ENCODE measurements at places on chromosomes 2 and 18.

DNA sequence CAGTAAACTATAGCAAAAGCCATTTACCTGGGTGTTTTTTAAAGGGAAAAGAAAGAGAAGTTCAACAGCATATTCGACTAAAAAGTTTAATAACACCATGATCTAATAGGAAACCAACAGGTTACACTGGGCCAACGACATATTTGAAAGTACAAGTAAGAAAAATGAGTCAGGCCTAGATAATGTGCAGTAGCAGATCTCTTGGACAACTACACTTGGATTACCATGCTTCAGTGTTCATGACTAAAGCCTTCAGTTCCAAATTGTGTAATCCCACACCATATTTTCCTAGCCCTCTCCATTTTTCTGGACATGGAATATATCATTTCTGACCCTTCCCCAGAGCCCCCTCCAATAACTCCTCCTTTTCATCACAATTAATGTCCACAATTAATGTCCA lies 39.1 kb upstream of the FIGN start:
- DNase-seq = no peak

DNA sequence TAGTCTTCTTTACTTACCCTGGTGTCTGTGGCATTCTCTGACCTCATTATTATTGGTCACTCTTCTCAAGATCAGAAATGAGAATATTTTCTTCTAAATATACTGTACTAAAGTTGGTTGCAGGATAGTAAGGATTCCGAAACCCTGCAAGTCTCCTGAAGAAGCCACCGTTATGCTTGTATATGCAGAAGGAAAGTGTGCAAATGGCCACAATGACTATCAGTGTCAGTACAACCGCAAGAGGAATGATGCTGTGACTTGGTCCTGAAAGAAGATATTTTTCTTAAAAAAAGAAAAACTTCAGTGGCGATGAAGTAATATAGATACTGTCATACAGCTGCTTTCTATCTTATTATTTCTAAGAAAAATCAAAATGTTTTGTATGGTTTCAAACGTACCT lies 120.7 kb downstream of the PLA2R1 start:
- DNase-seq = no peak

DNA sequence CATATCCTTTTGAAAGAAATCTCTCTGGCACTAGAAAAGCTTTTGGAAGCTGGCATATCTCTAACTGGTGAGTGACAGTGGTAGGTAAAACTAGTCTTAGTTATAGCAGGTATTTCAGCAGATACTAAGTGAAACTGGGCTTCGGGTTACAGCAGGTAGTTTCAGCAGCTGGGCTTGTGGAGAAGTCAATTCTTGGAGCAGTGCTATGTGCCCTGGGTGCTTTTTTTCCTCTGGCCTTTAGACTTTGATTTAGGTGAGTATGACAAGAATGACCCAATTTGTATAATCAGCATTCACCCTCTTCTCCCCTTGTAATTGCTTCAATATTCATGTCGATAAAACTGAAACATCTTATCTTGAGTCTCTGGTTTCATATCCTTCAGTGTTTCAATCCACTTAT lies 123.1 kb downstream of the KYNU start:
- no peak for DNase-seq

DNA sequence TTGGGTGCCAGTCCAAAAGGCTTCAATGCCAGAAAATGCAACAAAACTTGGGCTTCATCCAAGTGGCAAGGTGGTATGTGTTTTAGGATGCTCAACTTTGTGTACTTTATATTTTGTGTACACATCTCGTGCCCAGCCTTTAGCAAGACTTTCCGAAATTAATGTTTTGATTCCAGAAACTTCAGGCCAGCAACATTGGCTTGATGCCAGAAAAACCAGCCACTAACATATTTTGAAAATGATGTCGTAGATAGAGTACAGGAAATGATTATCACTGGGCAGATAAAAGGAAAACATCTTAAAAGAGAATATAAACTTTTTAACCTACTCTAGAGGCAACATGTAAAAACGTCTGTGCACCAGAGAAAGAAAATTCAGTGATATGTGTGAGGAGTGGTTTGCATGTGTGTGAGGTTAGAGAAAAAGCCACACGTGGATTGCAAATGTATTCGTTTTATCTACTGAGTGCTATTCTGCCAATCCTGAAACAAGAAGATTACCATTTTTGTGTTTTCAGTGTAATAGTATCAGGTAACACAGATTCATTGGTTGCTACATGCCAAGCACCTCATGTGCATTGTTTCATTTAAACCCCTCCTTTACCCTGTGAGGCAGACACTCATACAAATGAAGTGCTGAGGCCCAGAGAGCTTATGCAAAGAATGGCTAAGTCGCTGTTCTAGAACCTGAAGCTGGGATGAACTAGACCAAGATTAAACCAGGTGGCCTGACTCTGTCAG lies 264.8 kb downstream of the C1D start:
- no peak for DNase-seq

- DNase-seq = no peak
These were observed 501.1 kb upstream of the TNP1 start for GRCh38 chr2:217360781-217361482.

DNA sequence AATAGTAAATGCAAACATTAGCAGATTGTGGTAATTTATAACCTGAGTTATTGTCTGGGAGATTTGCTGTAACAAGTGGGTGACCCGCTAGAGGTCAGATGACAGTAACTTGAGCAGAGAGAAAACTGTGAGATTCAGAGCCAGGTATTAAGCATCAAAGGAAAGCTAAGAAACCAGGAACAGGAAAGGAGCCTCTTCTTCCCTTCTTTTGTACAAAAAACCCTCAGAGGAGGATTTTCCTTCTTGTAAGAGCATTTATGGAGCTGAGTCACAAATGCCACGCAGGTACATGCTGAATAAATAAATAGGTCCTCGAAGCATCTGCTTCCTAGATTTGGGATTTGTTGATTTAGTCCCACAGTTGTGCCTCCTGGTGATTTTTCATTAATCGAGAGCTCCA lies 146.5 kb downstream of the SH3BP4 start:
- peak; percentile 12 for DNase-seq

- no peak for DNase-seq
These were observed 53.8 kb upstream of the SLC5A7 start for GRCh38 chr2:107932488-107932887.

- DNase-seq = no peak
These were observed 303.9 kb downstream of the ZNF407 start for GRCh38 chr18:74901362-74902146.

DNA sequence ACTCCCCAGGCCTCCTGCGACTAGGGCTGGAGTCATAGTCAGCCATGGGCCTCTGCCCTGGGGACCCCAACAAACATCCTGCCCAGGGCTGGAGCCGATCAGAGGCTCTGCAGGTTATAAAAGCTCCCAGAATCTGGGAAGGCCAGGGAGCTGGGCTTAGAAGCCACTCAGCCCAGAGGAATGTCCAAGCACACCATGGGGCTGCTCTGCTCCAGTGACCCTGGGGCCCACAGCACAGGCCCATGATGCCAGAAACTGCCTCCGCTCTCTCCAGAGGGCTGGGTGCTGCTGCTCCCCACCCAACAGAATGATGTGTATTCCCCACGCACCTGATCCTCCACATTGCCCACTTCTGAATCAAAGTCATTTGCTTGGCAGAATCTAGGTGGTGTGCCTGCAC lies 88.5 kb downstream of the ARMC9 start:
- no peak for DNase-seq

- no peak for DNase-seq
These were observed 257.5 kb downstream of the SETBP1 start for GRCh38 chr18:44937960-44938719.

GRCh38 chr2:10829299-10829698 lies 16.7 kb upstream of the PDIA6 start:
- no peak for DNase-seq

GRCh38 chr2:101047075-101047766 lies 45.1 kb downstream of the RPL31 start:
- DNase-seq = no peak

DNA sequence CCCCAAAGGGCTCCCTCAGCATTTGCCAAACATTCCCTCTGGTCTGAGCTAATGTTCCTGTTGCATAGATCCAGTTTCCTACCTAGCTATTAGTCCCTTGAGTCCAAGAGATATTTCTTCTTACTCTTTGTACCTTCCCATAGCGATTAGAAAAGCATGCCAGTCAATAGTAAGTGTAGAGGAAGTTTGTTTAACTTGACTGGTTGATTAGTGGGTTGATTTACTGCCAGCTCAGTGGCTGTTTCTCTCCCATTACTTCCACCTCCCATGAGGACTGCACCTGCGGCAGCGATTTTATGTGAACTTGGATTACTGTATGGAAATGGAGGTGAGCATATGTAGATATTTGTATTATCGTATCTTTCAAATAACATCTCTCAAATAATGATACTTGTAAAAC lies 1748.4 kb upstream of the CELF4 start:
- no peak for DNase-seq

DNA sequence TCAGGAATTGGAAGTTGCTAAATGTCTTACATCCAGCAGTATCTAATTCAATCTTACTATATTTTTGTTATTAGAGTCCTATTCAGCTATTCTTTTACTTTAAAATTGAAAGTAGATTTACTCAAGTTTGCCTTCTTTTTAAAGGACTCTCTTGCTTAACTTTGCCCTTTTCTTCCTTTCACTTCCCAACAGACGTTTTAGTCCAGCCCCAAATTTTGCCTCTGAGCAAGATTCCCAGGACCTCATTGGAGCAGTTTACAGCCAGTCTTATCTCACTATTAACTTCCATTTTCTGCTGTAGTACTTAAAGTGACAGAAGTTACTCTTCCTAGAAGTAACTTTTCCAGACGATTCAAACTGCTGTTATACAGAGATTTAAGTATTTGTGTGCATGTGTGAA lies 1.7 kb upstream of the PRKD3 start:
- DNase-seq = no peak

GRCh38 chr2:156472686-156473085 lies 36.5 kb downstream of the GPD2 start:
- no peak for DNase-seq

DNA sequence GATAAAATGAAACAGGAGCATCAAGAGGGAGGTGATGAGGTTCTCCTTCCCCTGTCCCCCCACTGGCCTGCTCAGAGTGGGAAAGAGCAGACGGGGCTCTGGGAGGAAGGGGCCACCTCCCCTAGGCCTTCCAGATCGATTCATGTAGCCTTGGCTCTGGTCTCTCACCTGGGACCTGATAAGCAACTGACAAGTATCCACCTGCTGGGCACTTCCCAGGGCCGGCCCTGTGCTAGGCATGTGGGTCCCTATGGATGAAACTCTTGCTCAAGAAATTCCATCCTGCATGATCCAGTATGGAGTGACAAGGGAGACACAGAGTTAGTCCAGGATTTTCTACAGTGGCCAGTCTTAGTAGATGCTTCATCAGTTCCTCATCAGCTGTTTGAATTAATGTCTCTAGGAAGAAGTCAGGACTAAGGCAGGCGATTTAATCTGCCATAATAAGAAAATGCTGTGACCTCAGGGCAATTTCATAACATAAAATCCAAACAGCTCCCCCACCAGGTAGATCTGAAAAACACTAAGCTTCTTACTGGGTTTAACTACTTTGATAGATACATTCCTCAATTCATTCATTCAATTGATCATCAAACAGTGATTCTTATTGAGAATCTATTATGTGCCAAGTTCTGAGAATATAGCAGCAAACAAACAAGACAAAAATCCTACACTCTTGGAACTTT lies 44.7 kb upstream of the ZFP36L2 start:
- DNase-seq = no peak

- no peak for DNase-seq
These were observed 150.6 kb upstream of the EPC2 start for GRCh38 chr2:148493822-148494563.

DNA sequence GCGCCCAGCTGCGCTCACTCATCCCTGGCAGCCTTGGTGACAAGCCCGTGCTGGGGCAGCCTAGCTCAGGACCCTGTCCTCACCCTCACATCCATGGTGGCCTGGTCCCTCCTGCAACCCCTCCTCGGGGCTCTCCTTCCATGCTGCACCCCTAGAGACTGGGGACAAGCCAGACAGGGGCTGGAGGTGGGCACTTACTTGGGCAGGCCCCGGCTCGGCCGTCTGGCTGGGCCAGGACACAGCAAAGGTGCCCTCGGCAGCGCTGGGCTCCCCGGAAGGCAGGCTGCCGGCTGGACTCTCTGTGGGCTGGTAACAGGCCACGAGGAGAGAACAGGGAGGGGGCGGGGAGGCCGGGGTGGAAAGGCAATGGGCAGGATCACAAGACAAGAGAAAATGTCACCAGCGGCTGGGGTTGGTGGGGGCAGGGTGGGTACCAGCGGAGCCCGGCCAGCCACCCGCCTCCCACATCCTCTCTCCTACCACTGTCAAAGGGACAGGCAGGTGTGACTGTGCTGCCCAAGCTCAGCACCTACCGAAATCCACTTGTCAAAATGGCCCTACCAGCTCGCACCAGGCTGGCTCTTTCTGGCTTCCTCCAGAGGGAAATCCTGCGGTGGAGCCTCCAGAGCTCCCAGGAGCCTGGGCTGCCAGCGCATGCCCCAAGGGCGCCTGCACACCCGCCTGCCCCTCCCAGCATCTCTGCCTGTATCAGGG lies 54.7 kb downstream of the BIN1 start:
- no peak for DNase-seq

- DNase-seq = no peak
These were observed 21.9 kb downstream of the CCBE1 start for GRCh38 chr18:59675346-59675745.

- DNase-seq = peak; percentile 51
These were observed 264.7 kb downstream of the TCF4 start for GRCh38 chr18:55323051-55323994.

GRCh38 chr2:143632751-143633374 lies 503.6 kb downstream of the ARHGAP15 start:
- no peak for DNase-seq

GRCh38 chr2:203694191-203694590 lies 12.2 kb upstream of the CD28 start:
- no peak for DNase-seq

DNA sequence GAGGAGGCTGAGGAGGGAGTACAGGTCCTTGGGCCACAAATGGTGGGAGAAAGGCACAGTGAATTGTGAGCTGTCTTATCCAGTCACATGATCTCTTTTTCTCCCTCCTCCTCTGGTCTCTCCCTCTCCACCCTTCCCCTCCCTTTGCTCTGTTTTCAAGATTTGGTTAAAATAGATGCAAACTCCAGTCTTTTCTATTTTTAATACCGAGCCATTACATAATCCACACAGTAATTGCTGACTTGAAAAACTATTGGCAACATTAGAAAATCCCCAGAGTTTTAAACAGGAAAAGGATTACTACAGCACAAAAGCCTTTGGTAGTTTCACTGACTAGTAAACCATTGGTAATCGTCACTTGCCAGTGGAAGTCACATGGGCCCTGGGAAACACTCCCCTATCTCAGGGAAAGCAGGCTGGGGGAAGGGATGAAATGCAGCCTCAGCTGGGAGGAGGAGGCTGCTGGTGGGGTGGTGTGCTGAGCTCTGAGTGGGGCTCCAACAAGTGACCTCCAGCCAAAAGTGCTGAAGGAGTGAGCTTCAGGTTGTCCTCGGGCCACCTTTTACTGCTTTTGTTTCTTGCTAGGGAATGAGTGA lies 57.4 kb upstream of the PCBP1 start:
- DNase-seq = no peak
